ENCODE measurements at places on chromosomes 2 and 18.

- peak; percentile 4 for DNase-seq
Measured at GRCh38 chr18:54358495-54359040, 862 bp downstream of the C18orf54 start.

DNA sequence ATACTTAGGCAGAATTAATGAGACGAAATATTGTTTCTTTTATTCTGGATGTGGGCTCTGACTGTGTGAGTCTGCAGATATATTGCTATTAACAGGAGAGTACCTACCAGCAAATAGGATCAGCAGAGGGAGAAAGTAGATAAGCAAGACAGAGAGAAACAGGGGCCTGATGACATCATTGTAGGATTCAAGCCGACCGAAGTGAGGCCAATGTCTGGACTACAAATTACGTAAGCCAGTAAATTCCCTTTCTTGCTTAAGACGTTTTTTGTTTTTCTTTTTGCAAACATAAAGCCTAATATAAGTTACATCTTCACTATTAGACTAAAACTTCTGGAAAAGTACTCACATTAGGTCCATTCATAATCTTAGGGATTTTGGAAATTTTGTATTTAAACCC, 21.4 kb upstream of the PTPRM start:
- DNase-seq = no peak

DNA sequence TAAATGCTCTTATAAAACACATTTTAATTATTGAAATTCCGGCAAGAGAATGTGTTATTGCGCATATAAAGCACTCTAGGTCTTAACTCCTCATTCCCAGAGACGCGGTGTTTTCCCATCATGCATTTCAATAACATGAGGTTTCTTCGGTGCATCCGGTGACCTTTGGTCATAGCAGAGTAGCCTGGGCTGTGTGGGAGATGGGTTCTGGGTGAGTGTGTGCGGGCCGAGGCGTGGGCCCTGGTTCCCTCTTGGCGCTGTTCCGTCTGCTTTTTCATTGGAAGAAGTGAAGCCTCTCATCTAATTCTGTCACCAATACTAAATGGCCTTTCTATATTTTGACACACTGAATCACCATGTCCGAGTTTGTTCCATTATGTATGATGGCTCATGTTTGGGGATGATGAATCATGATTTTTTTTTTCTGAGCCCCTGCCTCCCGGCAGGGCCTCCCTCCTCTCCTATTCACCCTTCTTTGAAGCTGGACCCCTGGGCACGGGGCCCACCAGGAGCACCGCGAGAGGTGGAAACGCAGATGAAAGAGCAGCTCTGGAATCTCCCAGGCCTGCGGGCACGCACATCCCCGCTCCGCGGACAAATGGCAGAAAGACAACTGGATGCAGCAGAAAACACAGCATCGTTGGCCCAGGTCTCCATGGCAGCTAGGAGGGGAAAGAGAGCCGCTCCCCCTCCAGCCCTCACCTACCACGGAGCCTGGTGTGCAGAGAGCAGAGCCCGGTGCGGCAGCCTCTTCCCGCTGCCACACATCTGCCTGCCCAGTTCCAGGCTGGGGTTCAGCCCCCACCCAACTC, 85.8 kb upstream of the HPCAL1 start:
- DNase-seq = no peak

- DNase-seq = no peak
Measured at GRCh38 chr2:61182059-61182383, 20.0 kb downstream of the C2orf74 start.

DNA sequence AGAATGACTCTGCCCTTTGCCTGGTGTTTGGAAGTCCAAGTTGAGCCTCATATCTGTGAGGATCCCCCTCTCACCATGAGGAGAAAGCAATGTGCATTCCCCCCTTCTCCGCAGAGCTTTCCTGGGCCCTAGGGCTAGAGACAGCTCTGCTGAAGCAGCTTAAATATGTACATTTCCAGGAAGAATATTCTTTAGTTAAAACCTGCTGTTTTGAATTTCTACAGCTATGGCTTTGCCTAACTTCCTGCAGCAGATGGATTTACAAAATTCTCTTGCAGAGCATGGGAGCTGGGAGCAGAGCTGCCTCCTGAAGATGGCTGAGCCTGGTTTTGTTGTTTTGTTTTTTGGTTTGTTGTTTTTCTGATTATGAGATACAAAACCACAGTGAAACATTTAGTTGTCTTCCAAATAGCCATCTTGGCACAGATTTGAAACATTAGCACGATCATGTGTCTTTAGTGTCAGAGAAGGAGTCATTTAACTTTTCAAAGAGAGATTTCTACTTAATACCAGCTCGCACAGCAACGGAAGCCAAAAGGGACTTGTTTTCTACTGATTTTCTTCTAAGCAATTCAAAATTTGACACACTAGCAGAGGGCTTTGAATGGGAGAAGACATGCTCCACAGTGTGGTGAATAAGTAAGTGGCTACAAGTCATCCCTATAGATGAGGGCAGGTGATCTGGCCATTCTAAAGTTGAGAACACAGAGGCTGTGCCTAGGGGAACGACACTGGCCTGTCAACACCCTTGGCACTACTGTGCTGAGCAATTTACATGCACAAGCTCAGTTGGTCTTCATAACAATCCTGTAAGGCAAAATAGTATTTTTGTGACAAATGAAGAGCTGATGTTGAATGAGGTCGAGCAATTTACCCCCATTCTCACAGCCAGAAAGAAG, 222.6 kb downstream of the MREG start:
- no peak for DNase-seq

DNA sequence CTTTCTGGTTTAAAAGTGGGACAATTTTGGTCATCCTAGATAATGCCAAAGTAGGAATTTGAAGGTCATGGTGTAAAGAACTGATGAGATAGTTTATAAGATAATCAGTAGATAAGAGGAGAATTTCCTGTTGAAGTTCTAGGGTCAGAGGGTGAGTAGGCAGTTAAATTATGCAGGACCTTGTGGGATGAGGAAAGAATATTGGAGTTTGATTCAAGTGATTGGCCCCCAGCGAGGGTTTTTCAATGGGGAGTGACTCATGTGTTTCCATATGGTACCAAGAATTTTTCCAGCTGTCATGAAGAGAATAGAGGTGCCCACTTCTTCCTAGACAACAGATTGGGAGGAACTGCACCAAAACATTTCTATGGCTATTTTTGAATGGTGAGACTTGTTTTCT, 940.2 kb upstream of the ZEB2 start:
- DNase-seq = no peak

GRCh38 chr2:25320077-25320476, 21.6 kb downstream of the DNMT3A start:
- no peak for DNase-seq

DNA sequence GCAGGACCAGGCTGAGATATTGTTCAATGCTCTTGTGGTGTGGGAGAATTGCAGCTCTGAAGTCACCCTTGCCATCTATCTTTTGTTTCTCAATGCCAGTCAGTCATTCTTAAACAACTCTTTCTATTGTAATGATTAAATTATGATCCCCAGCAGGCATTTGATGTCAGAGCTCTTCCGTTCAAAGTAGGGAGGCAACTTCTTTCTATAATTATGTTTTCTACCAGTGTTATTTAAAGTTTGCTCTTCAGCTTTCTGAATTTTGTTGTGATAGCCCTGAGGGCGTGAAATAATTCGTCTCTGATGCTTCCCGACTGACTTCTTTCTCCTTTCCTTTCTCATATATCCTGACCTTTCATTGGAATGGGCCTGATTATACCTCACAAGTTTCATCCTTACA, 161.4 kb upstream of the KLHL14 start:
- DNase-seq = no peak

GRCh38 chr2:168622559-168622958, 166.5 kb downstream of the CERS6 start:
- DNase-seq = no peak

DNA sequence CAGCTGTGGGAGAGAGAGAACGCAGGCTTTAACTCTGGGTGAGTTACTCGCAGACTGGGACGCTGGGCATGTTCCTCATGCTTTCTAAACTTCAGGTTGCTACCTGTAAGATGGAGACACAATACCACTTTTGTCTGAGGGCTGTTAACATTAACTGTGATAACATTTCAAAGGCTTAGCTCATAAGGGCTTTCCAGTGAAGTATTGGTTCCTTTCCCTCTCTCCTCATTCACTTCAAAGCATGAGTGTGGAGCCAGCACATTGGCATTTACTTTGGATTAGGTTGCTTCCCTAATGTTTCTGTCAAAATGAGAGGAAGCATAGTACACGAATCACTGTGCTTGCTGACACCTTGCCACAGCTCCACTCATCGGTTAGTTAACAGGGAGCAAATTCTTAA, 30.2 kb downstream of the INSIG2 start:
- no peak for DNase-seq

GRCh38 chr18:829432-829831, 17.4 kb upstream of the YES1 start:
- no peak for DNase-seq

DNA sequence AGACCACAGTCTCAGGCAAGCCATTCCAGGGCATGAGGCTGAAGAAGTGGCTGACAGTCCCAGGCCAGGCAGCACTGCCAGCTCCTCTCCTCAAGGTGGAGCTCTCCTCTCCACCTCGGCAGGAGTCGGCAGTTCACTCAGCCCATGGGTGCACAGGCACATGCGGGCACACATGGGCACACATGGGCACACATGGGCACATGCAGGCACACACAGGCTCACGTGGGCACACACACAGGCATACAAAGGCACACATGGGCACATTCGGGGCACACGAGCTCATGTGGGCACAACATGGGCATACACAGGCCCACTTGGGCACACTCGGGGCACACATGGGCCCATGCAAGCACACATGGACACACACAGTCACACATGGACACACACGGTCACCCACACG, 65.3 kb upstream of the TAF1B start:
- peak; percentile 28 for DNase-seq

DNA sequence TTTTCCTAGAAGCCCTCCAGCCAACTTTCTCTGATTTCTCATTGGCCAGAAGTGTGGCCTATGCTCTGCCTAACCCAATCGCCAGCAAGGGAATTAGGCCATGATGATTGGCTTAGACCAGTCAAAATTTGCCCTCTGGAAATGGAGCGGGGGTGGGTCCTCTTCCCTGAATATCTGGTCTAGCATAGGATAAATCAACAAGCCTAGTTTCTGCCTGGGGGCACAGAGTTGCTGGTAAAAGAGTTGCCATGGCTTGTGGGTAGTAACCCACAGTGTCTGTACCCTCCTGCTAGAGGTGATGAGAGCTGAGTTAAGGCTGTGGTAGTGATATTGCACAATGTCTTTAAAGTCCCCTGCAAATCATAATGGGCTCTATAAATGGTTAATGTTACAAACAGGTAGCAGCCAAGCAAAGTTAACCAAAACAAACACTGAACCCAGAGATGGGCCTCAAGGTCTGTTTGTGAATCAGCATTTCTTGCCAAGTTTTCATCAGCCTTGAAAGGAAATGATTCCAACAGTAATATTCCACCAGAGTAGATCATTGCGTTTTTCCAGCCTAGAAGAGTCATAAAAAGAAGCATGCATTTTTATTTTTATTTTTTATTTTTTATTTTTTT, 19.3 kb downstream of the GALM start:
- DNase-seq = no peak

DNA sequence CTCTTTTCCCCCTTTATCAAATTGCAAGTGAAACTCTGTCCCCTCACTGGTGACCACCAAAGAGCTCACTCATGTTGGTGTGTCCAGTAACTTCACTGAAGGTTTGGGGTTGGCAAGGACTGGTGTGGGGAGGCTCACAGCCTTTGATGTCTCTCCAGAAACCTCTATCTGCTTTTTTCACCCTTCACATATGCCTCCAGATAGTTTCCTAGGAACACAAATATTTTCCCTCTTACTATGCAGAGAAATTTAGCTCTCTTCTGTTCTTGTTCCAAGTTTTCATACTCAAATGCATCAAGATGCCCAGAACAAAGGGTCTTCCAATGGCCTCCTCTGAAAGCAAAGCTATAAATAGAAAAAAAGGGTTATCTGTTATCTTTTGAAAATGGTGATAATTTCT, 20.7 kb downstream of the DTNA start:
- no peak for DNase-seq
